ENCODE measurements at places on chromosomes 12 and 14.

DNA sequence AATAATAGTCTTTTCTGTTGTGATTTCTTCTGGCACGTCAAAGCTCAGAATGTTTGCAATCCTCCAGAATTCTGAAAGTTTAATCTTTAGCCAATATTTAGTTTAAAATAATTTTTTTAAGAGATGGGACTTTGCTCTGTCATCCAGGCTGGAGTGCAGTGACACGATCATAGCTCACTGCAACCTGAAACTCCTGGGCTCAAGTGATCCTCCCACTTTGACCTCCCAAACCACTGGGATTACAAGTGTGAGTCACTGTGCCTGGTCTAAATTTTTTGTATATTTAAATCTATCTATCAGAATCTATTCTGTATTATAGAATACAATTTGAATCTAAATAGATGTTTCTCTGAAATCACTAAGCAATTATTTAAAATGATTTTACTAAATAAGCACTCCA, 572.7 kb downstream of the VRK1 start:
- DNase-seq, result no peak

GRCh38 chr12:16636435-16637055, 30.6 kb upstream of the LMO3 start:
- DNase-seq, result no peak

DNA sequence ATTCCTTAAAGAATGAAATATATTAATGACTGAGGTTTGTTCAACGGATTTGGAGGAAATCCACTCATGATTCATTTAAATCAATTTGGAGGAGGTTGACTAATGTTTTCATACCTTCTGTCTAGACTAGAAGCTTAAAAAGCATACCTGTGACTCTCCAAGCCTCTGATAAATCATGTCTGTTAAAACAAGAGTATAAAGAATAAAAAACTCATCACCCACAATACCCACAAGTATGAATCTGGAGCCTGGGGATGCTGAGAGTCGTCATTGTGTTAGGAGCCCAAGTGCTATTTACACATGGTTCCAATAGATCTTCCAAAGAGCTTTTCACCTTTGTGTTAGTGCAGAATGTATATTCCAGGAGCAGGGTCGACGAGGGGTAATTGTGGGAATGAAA, 86.8 kb upstream of the ADAMTS20 start:
- DNase-seq, result no peak

DNA sequence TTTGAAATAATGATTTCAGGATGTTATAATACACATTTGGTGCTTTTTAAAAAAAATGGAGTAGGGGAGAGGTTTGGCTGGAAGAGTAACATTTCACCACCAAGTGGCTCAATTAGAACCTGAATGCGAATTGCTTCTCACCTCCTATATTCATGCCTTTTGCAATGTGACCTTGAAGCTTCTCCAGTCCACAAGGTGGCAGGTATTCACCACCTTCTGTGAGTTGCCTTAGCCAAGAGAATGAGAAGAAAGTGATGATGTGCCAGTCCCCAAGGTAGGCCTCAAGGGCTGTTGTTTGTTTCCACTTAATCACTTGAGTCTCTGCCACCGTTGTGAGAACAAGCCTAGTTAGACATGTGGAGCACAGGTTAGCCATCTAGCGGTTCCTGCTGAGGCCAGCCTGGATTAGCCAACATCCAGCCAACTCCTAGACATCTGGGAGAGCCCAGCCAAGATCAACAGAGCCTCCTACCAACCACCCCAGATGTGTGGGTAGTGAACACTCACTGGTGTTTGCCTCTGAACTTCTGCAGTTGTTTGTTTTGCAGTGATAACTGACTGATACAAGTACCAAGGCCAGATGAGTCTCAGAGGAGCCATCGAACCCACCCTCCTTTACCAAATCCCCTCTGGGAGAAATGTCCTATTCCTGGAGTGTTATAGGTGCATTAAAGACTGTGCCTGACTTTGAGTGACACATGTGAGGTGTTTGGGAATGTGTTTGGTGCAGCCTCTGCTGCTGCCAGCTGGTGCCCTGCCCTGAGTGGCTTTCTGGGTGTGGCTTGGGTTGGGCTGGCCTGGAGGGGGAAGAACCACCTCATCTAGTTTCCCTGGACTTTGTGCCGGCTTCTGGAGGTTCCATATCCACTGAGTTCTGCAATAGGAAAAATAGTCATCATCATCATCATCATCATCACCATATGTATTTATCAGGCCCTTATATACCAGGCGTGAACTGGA, 132.5 kb upstream of the RFLNA start:
- no peak for DNase-seq

GRCh38 chr14:32121948-32122347, 44.8 kb downstream of the ARHGAP5 start:
- DNase-seq, result no peak

- DNase-seq, result no peak
Observed at GRCh38 chr12:968545-968944, 19.1 kb upstream of the RAD52 start.

- no peak for DNase-seq
Observed at GRCh38 chr12:66620688-66621087, 58.2 kb downstream of the GRIP1 start.

DNA sequence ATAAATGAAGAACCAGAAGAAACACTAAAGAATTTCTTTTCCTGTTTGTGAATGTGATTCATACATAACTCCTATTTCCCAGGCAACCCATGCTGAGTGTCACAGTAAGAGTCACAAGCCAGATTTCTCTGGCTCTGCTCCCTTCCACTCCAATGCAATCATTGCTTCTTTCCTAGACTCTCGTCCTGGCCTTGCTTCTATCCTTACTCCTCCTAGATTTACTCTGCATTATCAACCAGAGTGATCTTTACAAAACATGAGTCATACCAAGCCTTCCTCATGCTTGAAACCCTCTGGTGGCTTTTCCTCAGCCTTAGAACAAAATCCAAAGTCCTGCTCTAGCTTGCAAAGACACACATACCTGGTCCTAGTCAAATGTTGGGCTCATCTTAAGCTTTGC, 13.3 kb downstream of the IL22 start:
- no peak for DNase-seq

DNA sequence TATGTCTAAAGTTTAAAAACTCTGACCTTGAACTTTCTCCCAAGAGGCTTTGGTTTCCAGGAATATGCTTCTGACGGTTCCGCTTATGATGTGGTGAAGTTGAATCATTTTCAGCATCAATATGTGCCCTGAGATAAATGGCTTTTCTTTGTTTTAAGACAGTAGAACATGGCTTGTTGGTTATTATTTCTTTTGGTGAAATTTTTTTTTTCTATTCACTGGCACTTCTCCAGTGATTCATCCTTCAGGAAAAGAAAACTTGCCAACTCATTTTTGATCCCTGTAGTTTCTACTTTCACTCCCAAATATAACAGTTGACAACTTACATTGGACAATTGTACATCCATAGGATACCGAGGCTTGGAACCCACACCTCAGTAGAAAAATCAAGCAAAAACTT, 1301.2 kb upstream of the FLRT2 start:
- DNase-seq, result no peak

- DNase-seq, result peak; percentile 61
Observed at GRCh38 chr12:120012067-120012621, 23.1 kb downstream of the BICDL1 start.

DNA sequence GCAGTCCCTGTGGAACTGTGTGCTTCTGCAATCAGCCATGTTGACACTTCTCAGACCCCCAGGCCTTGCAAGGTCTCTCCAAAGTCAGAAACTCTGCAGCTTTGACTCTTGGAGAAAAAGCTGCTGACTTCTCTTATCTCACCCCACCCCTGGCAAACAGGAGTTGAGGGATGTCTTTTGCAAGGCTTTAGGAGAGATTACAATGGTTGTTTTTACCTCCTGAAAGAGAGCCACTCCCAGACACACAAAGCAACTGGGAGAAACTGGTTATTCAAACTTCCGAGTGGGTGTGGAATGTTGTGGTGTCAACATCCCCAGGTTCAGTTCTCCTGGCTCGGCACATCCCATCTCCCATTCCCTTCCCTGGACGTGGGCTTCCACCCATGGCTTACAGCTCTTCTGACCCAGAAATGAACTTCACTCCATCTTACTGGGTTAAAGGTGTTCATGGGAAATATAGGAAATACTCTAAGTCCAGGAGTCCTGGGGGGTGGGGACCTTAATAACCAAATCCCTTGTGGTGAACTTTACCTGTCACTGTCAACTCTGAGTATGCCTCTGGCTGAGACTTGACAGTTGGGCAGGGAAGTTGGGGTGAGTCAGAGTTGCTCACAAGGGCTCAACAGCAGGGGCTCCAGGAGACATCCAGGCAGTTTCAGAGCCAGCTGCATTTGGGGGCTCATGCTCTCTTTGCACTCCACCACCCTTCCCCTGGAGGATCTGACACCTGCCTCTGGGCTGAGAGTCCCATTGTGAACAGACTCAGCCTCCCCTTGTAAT, 41.9 kb downstream of the CCDC177 start:
- DNase-seq, result no peak

DNA sequence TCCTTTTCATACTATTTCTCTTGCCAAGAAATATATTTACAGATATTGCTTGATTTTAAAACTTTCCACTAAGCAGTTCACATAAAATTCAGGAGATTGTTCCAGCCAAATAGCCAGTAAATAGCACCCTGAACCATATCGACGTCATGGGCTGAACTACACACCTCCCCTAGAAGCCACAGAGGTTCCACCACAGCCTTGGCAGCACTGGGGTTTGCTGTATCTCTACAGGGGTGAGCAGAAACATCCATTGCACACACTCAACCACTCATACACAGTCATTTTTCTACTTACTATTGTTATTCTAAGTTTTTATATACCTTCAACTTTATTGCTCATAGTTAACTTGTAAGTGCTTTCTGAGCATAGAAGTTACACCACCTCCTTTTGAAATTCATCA, 8.1 kb upstream of the EIF2S3B start:
- DNase-seq, result no peak
